Stimulated activated CD4-positive, alpha-beta T cell treated with anti-CD3 and anti-CD28 coated beads, Interleukin-15, amount 100 ng/mL, for 48 hours (primary cell): ENCODE measurements at places on chromosomes 12 and 14.

GRCh38 chr14:96130854-96131253 is 73.8 kb upstream of the BDKRB2 start:
- DNase-seq, result no peak

DNA sequence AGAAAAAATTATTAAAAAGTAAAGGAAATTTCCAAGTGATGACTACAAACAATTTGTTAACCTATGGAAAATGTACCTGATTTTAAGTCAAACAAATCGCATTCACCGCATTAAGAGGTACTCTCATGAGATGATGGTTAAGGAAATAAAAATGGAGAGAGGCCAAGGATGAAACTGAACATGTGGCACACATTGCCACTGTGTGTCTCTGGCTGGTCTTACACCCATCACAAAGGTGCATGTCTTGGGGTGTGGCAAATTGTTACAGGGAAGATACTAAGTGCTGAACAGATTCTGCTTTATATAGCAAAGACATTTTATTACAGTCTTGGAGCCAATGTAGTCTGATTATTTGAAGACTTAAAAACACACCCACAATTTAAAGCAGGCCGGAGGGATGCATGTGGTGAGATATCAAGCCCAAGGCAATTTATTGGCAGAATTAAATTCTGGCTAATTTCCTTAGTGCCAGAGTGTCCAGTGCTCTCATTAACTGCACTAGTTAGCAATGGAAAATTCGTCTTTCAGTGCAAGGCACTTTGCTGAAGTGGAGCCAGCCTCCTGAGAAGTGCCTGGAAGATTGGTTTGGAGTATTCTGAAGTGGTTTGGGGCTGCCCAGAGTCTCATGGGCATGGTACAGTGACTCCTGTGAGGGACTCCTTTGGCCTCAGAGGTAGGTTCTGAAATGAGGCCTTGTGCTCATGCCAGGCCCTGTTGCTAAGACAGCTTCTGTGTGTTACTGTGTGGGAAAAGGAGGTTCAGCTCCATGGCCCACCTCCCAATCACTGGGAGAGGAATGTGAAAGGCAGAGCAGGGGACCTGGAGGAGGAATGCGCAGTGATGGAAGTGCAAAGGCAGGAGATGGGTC is 166.9 kb downstream of the BRMS1L start:
- no peak for DNase-seq

- no peak for DNase-seq
Observed at GRCh38 chr14:94405486-94405885, 17.1 kb upstream of the SERPINA1 start.

- DNase-seq, result peak; percentile 52
Observed at GRCh38 chr12:124545508-124546418, 21.6 kb downstream of the NCOR2 start.

DNA sequence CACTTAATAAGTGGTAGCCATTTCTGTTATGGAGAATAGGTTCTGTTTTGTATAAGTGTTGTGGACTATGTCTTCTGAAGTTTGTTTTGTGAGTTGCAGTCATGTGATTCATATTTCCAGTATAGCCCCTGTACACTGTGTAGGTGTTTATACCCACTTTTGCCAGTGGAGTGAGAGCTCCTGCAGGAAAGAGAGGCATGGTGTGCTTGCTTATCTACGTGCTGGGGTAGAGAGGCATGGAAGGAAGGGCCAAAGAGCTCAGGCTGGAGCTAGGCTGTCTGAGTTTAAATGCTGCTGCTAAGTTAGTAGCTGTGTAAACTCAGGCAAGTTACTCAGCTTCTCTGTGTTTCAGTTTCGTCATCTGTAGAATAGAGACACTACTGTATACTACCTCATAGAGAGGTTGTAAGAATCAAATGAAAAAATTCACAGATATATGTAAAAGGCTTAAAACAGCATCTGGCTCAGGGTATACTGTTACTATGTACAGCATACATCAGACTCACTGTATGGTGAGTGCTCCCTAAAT is 88.2 kb upstream of the SLC38A2 start:
- no peak for DNase-seq
